ENCODE measurements at places on chromosomes 2 and 18. TPM values are rescaled to one million over a fixed set of nuclear protein-coding genes. Genes with fewer than 3 reads are reported as not detected.

KCNF1 gene
- total RNA-seq = 5.6 TPM

DNA sequence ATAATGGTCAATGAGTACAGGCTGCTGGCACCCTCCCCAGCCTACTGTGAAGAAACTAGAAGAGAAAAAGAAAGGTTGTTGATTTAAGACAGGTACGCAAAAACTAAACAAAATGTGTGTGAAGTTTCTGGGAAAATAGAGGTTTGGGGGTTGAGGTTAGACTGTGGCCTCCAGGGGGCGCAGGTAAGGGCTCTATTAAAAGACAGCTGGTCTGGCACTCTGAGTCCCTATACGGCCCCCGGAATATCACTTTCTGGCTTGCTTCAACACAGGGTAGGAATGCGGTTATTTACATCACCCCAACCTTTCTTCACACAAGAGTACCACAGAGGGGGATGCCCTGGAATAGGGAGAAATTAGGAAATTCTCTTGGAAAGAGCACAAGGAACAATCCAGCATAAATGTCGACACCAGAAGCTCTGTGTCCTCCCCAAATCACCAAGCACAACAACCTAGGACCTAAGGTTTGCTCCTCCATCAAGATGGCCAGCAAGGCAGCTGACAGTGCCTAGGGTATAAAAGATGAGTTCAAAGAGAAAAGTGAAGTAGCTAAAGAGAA, 480.8 kb upstream of the KLHL29 start:
- DNase-seq = no peak

GRCh38 chr2:178256382-178257042, 62.2 kb downstream of the OSBPL6 start:
- DNase-seq = no peak

DNA sequence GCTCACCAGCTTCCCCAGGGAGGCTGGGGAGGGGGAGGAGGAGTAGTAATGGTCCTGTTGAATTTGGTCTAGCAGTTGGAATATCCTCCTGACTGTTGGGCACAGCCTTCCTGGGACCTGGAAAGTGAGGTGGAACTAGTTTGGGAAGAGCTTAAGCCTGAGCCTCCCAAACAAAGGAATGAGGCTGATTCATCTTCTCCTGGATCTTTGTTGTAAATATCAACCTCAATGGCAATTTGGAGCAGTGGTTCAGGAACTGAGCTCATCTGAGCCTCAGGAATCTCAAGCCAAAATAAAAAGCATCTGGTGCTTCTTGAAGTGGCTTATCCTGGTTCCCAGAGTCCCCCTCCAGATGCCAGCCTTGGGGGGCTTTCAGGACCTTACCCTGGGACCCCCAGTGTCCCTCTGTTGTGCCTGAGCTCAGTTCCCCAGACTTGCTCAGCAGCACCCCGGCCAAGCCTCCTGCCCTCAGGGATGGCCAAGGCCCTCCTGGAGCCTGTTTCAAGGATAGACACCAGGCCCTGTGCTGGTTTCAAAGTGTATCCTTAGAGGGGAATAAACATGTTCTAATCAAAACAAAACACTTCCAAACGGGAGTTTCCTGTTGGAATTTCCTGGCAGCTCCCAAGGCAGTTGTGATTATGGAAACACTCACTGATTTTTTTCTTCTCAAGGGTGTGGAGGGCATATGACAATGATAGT, 112.6 kb downstream of the DDX1 start:
- no peak for DNase-seq

PTPN18 gene
- 27.0 TPM for total RNA-seq

- no peak for DNase-seq
Observed at GRCh38 chr18:65943268-65943667, 192.5 kb downstream of the CDH7 start.

RTP5 gene
- total RNA-seq = 1.3 TPM

C18orf32 gene
- total RNA-seq = 52.3 TPM

- DNase-seq = no peak
Observed at GRCh38 chr2:78606895-78607294, 418.6 kb upstream of the REG3G start.

DNA sequence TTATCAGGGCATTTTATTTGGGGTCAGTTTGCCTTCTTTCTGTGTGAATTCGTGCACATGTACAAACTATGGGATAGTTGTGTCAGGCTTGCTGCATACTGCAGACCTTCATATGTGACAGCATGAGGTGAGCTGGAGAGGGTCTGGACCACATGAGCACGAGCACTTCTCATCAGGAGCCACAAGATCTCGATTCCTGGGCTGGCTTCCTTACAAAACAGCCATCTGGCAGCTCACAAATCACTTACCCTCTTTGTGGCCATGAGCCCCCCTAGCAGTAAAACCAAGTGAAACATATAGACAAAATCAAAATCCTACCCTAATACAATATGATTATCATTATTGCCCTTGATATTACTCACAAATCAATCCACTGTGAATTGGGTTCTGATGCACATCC, 121.2 kb downstream of the MTCL1 start:
- DNase-seq = no peak

- DNase-seq = no peak
Observed at GRCh38 chr2:145025382-145025781, 505.5 kb upstream of the ZEB2 start.

PRADC1 gene
- total RNA-seq = 6.4 TPM

DES gene
- total RNA-seq = 2.0 TPM

- DNase-seq = no peak
Observed at GRCh38 chr2:225231900-225232299, 167.6 kb upstream of the NYAP2 start.

GPAT2 gene
- total RNA-seq = 1.2 TPM

DNA sequence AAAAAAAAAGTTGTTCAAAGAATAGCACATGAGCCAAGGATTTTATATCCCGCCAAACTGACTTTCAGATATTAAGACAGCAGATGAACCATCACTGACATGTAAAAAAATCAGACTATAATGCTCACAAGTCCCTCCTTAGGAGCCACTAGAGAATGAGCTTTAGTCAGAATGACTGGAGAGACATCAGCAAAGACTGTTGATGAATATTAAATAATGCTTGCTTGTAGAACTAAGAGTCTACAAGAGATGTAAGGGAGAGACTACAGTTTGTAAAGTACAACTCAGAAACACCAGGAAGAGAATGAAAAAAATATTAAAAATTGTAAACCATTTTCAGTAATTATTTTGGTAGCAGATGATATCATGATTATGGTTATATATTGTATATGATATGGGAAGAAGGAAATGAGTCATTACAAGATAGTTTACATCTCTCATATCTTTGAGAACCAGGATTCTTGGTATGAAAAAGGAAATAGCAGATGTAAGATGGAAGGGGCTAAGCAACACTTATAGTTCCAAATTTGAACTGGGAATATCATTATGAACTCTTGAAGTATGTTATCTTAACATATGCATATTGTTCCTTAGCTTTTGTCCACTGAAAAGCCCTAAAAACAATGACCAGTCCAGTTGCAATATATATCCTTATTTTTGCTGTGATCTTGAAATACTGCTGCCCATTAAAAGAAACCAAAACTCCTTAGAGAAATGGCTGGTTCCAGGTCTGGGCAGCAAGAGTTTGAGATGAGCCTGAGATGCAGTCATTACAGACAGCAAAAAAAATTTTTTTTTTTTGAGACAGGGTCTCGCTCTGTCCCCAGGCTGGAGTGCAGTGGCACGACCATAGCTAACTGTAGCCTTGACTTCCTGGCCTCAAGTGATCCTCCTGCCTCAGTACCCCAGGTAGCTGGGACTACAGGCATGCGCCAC, 55.7 kb downstream of the PTPN2 start:
- DNase-seq = no peak

DNA sequence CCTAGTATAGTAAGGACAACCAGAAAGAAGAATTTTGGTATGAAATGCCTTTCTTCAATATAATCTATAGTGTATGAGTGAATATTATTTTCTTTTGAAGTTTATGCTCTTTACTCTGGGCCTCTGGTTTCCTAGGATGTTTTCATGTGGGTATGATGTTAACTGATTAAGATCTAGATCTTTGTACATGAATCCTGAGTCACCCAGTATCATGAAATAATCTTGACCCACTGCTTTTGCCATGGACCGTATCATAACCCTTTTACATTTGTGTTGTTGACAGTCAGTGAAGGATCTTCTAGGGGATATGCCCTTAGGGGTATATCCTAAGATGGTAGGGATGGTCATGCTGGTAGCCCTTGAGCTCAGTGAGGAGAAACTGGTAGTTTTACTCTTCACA, 100.3 kb downstream of the RAB3GAP1 start:
- DNase-seq = no peak

GRCh38 chr18:580154-580553, at the start of gene CETN1:
CETN1 (plus strand) TSS chr18:580380; CDS start chr18:580409, 29 bp downstream.
- no peak for DNase-seq

DNA sequence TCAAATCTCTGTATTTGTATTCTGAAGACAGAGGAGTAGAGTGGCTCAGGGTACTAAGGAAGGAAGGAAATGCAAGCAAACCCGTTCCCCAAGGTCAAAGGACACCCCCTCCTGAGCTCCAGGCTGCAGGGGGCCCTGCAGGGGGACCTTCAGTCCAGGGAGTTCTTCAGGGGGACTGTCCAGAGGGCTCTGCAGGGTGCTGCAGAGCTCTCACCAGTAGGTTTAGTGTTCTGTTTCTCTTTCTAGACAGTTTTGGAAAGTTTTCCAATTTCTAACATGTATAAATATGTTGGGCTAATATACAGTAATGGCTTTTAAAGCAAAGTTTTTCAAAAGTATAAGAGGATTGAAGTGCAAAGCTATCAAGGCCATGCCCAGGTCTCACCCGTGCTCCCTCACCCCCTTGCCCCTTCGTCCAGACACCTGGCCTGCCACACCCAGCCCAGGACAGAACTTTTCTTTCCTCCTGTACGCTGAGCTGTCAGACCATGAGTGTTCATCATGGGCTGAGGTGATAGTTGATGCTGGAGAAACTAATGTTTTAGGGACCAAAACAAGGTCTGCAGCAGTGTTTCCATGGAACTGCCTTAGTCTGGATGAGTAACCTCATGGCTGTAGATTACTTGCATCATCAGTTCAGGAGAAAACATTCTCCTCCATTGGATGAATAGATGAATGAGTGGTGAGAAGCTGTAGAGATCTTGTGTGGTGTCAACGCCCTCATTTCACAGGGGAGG, 134.2 kb downstream of the GLI2 start:
- DNase-seq = no peak

DNA sequence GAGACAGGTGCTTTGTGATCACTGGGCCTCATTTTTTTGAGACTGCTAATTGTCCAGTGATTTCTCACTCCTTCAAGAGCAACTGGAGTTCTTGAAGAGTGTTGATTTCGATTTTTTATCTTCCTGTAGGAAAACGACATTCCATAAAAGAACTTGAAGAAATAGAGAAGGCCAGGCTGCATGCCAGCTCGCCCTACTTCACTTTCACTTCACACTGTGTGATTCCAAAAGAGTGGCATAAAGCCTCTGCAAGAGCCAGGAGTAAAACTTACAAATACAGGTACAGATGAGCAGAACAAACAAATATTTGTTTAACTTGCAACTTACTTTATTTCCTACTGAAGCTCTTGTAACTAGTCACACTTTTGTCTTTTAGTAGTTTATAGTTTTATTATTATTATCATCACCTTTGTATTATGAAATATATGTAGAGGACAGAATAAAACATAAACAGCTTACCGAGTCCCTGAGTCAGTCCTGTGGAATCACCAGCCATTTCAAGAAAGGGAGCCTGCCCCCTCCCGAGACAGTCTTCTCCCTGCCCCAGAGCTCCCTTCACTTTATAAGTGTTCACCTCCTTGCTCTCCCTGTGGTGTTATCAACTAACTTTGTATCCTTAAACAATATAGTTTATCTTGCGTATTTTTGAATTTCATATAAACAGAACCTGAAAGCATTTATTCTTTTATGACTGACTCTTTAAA, 8.7 kb downstream of the FAM228A start:
- no peak for DNase-seq

DNA sequence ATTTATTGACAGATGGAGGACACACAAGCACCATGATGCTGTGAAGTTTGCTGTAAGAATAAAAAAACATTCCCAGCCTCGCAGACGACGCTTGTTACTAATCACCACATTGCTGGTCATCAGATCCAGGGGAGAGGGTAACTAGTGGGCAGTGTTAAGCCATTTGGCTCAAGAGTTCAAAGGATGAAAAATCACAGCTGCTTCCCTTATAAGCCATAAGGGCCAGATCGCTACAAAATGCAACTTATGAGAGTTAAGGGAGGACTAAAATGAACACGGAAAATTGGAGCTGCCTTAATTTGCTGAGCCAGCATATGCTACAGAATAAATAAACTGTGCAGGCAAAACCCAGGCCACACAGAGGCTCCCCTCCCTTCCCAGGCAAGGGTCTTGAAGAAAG, 522.6 kb downstream of the TDRD15 start:
- no peak for DNase-seq

DNA sequence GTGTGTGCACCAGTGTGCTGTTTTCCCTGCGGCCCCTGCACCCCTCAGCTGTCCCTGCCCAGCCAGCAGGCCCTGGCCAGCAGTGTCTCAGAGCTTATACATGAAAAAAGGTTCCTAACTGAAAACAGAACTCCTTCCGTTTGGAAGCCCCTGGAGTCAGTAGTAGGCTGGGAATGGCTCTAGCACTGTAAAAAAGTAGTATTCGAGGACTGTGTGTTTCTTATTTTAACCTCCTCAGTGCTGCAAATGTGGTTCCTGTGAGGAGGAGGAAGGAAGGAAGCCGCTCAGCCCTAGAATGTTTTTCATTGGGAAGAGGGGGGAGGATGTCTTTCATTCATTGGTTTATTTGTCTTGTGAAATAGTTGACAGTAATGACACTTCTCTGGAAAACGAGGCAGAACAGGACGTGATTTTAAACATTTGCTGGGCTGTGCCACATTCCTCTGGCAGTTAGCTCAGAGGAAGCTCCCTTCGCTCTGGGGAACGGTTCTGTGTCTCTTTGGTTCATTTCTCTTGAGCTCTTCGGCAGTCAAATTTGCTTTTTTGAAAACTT, 103.5 kb downstream of the SPTBN1 start:
- no peak for DNase-seq

ALK gene
- total RNA-seq = 6.4 TPM

DNA sequence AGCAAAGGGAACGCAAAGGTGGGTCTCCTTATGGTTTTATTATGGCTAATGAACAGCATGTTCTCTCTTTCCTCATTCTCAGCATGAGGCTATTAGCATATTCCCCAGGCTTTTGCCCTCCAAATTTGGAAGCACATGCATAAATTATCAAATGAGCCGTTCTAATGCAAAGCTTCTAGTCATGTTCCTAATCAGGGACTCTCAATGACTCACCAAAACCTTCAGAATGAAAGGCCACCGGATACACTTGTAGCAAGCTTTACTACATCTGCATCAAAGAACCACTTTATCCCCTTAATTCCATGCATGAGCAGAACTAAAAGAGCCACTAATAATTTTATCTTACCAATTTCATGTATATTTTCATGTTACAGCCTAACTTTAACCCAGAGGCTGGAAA, 310.5 kb downstream of the LRATD1 start:
- no peak for DNase-seq
